Tibial artery (tissue), 4 donors: ENCODE measurements at places on chromosomes 5 and 9.

DNA sequence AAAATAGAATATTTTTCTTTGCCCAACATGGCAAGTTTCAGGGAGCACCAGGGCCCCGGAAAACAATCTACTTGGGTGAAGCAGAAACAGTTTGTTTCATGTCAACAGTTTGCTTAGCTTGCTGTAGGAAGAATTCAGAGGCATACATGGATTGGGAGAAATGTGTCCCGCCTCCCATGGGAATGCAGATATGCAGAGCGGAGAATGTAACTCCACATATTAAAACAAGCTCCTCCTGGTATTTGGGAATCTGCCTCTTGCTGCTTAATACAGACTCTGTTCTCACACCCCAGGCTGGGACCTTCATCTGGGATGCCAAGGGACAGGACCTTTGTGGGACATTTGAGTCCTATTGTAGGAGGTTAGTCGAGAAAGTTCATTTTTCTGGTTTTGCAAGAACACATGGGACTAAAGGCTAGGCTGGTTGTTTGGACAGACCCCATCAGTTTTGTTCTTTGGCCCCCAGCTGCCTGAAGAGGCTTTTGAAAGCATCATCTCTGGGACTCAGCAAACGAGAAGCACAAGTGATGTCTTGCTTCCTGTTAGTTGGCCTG lies 220.5 kb upstream of the ADRA1B start:
- DNase-seq, result no peak

- DNase-seq, result no peak
Measured at GRCh38 chr5:149265597-149265996, 6.1 kb upstream of the AFAP1L1 start.

- DNase-seq, result no peak
Measured at GRCh38 chr5:170974461-170974860, 112.6 kb downstream of the RANBP17 start.

GRCh38 chr5:120320626-120321025 lies 143.5 kb upstream of the PRR16 start:
- no peak for DNase-seq

GRCh38 chr9:133632806-133633680 lies 3.1 kb upstream of the DBH start:
- DNase-seq, result no peak

- no peak for DNase-seq
Measured at GRCh38 chr9:124631326-124631725, 124.1 kb upstream of the NR5A1 start.

DNA sequence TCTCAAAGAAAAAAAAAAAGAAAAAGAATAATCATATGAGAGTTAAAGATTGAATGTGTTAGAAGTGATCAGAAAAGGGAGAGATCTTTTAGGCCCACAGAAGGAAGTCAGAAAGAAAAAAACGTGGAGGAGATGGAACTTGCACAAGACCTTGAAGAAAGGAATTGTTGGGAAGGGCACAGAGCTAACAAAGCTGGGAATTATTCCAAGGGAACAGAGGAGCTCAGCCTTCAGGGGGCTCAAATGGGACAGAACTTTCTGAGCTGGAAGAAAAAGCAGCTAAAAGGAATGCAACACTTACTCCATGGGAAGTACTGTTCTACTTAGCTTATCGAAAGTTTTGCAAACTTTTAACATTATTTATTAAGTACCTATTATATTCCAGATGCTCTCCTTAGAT lies 153.4 kb upstream of the ADRA1B start:
- no peak for DNase-seq

GRCh38 chr9:18188971-18189370 lies 285.0 kb upstream of the ADAMTSL1 start:
- DNase-seq, result no peak
